GM12878 (cell line): ENCODE measurements at places on chromosomes 1 and 21. TPM values are rescaled to one million over a fixed set of nuclear protein-coding genes. Genes with fewer than 3 reads are reported as not detected.

FAM229A gene
- total RNA-seq, result 3.1 and 5.1 TPM in 2 replicates

EVI5 gene
- 2.1 and 2.5 TPM in 2 replicates for total RNA-seq

TAL1 gene
- 0.05 TPM in 2 replicates for total RNA-seq

ITLN2 gene
- total RNA-seq, result not detected in 2 replicates

CRP gene
- total RNA-seq, result 0.54 and 0.72 TPM in 2 replicates

KLHL17 gene
- 27.2 and 30.6 TPM in 2 replicates for total RNA-seq

BATF3 gene
- total RNA-seq, result 44.9 and 47.5 TPM in 2 replicates

ZNF648 gene
- total RNA-seq, result not detected in 2 replicates

MYBPHL gene
- not detected in 2 replicates for total RNA-seq

TNFRSF14 gene
- 76.2 and 79.1 TPM in 2 replicates for total RNA-seq

AVPR1B gene
- total RNA-seq, result not detected in 2 replicates

DNA sequence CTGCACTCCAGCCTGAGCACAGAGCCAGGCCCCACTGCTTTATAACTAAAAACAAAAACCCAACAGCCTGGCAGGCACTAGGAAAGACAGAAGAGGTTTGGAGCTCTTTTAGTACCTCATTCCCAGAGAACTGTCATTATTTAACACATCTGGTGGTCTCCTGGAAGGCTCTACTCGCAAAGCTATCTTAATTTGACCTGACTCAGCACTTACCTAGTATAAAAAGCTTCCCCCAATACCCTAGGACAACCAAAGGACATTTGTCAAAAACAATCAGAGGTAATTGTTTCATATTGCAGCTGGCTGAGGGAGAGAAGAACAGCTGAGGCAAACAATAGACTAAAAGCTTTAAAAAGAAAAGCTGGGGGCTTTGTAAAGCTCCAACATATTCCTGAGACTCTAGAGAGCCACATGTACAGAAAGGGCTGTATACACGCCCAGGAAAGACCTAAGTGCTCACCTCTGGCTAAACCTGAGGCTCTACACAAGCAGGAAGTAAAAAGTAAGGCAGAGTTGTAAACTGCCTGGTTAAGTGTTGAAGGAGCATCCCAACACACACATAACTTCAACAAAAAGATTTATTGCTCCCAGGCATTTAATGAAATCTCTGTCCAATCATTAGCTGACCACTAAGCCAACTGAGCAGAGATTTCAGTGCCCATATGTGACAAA lies 25.0 kb downstream of the ZNF644 start:
- no peak overlapping the region for H3K27ac ChIP-seq
- DNase-seq, result no peak
- H3K27me3 ChIP-seq, result no peaks in the 10 kb centered on the region
- H3K36me3 ChIP-seq, result no peaks in the 10 kb centered on the region; the same call in 1 of the 2 replicates
- no peaks in the 10 kb centered on the region; the same call in 1 of the 2 replicates for H3K4me1 ChIP-seq
- no peak overlapping the region for H3K4me3 ChIP-seq

DNA sequence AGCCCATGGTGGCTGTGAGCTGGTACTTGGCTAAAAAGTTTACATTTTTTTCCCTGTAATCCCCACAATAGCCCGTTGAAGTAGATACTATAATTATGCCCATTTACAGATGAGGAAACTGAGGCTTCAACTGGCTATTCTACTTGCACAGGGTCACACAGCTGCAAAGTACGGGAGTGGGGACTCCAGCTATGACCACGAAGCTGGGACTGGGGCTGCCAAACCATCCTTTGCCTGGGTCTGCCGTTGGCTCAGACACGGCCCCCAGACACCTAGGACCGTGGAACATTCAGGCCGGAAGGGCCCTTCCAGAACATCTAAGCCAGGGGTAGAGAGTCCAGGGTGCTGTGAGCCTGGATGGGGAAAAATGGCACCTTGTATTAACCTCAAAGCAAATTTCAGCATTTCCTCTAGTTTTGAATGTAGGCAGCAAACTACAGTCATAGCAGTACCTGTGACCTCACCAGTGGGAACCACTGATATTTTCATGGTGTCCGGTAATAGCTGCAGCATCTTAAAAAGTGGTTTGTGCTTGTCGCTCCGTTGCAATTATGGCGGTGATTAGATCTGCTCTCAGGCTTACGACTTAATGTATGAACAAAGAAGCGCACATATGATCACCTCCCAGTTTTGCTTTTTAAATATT lies 4.3 kb downstream of the TP73 start:
- peak overlapping the region; percentile 66 for H3K4me3 ChIP-seq
- no peaks in the 10 kb centered on the region for H3K27me3 ChIP-seq
- peaks cover 48% of the 10 kb centered on the region for H3K4me1 ChIP-seq
- peak overlapping the region; percentile 93 for H3K27ac ChIP-seq

DNA sequence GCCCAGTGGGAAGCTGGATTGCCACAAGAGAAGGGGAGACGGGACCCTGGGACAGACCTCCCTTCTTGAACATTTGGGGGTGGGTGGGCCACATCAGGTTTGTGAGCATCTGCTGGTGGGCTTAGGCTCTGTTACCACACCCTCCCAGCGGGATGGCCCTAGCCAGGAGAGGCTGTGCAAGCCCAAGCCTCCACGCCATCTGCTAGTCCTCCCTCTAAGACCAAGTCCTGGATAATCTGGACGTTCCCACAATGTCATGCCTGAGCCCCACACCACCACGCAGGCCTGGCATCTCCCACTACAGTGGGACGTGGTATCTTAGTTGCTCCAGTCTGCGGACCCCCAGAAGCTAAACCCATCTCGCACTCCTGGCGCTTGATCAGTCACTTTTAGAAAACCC lies 3.7 kb upstream of the IBA57 start:
- no peak overlapping the region for H3K27ac ChIP-seq
- no peaks in the 10 kb centered on the region for H3K27me3 ChIP-seq
- no peaks in the 10 kb centered on the region for H3K36me3 ChIP-seq
- peaks cover 7% of the 10 kb centered on the region for H3K4me1 ChIP-seq

GRCh38 chr1:55669293-55669692 lies 454.1 kb upstream of the USP24 start:
- no peak for DNase-seq
- H3K27me3 ChIP-seq, result no peaks in the 10 kb centered on the region
- H3K36me3 ChIP-seq, result no peaks in the 10 kb centered on the region
- no peak overlapping the region for H3K27ac ChIP-seq

DNA sequence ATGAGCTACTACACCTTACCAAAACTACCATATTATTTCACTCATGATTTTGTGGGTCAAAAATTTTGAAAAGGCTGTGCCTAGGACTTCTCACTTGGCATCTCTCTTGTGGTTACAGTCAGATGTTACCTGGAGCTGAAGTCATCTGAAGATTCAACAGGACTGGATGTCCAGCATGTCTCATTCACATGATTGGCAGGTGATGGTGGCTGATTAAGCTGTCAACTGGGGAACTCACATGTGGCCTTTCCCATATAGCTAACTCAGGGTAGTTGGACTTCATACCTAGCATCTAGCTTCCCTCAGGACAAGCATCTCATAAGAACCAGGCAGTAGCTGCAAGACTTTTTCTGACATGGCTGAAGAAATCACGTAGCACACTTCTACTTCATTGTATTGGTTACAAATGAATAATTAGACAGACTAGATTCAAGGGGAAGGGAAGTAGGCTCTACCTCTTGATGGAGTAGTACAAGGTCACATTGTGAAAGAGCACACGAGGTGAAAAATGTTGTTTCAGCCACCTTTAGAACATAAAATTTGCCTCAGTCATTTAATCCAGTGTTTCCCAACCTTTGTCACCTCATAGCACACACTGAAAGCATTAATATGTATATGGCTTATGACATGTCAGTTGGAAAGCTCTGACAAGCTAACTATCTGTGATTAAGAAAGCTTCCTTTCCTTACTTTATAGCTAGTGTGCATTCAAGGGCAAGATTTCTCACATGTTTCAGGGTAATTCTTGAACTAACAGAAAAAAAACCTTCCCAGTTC lies 68.0 kb upstream of the PTGFRN start:
- no peak for DNase-seq
- H3K36me3 ChIP-seq, result no peaks in the 10 kb centered on the region
- H3K4me3 ChIP-seq, result no peak overlapping the region
- no peaks in the 10 kb centered on the region for H3K4me1 ChIP-seq

DNA sequence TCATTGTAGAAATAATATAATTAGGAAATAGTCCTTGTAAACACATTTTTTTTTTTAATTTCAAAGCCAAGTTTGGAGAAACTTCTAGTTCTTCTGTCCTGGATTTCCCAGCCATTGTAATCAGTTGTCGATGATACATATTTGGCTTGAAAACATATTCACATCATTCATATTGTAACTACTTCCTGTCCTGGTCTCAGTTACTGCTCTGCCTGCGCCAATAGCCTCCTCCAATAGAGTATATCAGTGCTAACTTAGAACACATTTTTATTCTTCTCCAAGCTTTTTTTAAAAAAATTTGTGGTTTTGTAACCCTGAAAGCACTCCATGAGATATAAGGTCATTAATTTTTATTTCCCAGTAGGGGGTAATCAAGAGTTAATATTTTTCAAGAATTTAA lies 46.1 kb upstream of the FMO2 start:
- no peaks in the 10 kb centered on the region for H3K4me1 ChIP-seq
- H3K36me3 ChIP-seq, result no peaks in the 10 kb centered on the region
- no peaks in the 10 kb centered on the region for H3K27me3 ChIP-seq

- no peak overlapping the region for H3K4me3 ChIP-seq
- H3K4me1 ChIP-seq, result no peaks in the 10 kb centered on the region
- no peaks in the 10 kb centered on the region for H3K36me3 ChIP-seq
- no peak for DNase-seq
- H3K27ac ChIP-seq, result no peak overlapping the region
Measured at GRCh38 chr1:84412316-84412942, 14.1 kb downstream of the DNASE2B start.

DNA sequence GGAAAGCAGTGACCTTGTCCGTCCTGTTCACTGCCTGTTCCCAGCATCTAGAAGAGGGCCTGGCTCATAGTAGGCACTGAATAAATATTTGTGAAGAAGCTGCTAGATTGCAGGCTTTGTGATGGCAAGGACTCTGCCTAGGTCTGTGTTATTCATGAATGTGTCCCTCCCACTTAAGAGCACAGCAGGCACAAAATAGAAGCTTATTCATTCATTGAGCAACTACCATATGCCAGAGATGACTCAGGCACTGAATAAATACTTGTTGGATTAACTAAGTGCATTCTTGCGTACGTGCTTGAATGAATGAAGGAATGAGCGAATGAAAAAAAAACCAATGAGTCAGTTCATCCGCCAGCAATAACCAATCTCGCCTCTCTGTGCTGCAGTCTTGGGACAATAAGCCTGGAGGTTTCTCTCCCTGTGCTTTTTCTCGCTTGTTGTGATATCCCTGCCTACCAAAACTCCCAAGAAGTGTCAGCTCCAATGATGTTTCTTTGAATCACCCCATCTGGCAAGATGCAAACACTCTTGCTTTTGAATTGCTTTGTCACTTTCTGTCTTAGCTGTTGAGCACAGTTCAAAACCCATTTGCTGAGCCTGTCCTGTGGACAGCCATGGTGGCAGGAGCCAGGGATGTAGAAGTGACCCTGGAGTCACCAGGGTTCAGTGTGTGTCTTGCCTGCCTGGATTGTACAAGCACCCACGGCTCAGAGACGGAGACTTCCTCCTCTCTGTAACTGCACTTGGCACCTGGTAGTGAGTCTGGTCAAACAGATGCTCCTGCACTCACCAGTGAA lies 143.9 kb downstream of the KAZN start:
- no peak for DNase-seq
- H3K4me1 ChIP-seq, result peaks cover 13% of the 10 kb centered on the region
- no peaks in the 10 kb centered on the region for H3K36me3 ChIP-seq
- H3K27me3 ChIP-seq, result no peaks in the 10 kb centered on the region
- H3K27ac ChIP-seq, result no peak overlapping the region

GRCh38 chr1:42368096-42368795 lies 12.3 kb upstream of the RIMKLA start:
- no peaks in the 10 kb centered on the region for H3K4me1 ChIP-seq
- H3K36me3 ChIP-seq, result no peaks in the 10 kb centered on the region
- no peak overlapping the region for H3K4me3 ChIP-seq
- no peak for DNase-seq

GRCh38 chr1:214277704-214278635 lies 3.0 kb upstream of the SMYD2 start:
- H3K36me3 ChIP-seq, result no peaks in the 10 kb centered on the region
- DNase-seq, result no peak
- H3K4me1 ChIP-seq, result no peaks in the 10 kb centered on the region; the same call in 1 of the 2 replicates
- H3K27me3 ChIP-seq, result no peaks in the 10 kb centered on the region
- H3K27ac ChIP-seq, result no peak overlapping the region

GRCh38 chr1:168372861-168373371 lies 92.2 kb downstream of the TBX19 start:
- DNase-seq, result no peak
- no peaks in the 10 kb centered on the region for H3K27me3 ChIP-seq
- H3K36me3 ChIP-seq, result no peaks in the 10 kb centered on the region
- H3K4me1 ChIP-seq, result no peaks in the 10 kb centered on the region

DNA sequence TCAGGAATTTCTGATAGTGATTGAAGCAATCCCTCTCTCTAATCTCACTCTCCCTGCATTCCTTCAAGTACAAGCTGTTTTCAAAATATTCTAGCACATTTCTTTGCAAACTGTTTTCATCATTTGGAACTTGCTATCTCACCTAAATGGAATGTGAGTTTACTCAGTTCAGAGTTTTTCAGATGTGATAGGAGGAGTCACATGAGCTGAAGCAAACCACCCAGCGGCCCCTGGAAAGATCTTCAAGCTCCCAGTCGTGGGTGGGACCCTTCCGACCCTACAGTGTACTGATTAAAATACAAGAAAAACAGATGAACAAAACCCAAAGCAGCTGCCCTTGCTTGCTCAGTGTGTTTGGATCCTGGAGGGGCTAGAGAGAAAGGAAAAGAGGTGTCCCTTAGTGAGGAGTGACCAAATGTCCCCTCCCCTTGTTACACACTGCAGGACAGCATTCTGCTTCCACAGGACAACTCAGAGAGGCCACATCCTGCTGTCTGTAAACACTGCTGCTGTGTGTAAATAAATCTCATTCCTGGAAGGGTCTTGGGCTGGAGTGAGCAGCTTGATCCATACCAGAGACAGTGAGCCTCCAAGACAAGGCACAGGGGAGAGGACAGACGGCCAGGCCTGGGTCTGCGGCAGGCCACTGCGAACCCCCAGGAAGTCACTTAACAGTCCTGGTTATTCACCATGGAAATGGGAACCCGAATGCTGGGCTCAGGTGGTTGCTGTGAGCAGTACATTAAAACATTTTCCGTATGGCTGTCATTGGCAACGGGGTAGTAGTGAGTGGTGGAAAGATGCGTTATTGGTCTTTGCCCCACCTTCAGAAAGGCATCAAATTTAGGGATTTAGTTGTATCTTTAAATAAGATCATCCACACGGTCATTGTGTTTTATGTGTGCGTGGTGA lies 229.2 kb downstream of the RHOU start:
- no peak overlapping the region for H3K27ac ChIP-seq
- H3K4me3 ChIP-seq, result no peak overlapping the region
- H3K36me3 ChIP-seq, result no peaks in the 10 kb centered on the region

DNA sequence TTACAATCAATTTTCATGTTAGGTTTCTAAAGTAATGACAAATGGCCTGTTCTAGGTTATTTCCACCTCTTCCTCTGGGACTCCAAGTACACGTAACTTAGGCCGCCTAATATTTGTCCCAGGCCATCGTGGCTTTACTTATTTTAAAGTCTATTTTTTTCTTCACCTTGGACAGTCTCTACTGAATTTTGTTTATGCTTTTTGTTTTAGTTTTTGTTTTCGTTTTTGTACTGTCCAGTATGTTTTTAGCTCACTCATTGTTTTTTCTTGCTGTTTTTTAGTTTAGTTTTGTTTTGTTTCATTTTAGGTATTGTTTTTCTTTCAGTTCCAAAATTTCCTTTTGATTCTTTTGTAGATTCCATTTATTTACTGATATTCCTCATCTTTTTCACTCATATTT lies 187.7 kb upstream of the RNPC3 start:
- H3K27me3 ChIP-seq, result no peaks in the 10 kb centered on the region
- no peak overlapping the region for H3K4me3 ChIP-seq
- H3K27ac ChIP-seq, result no peak overlapping the region
- H3K36me3 ChIP-seq, result no peaks in the 10 kb centered on the region
- no peaks in the 10 kb centered on the region for H3K4me1 ChIP-seq
